ENCODE measurements at places on chromosomes 1 and 21. TPM values are rescaled to one million over a fixed set of nuclear protein-coding genes. Genes with fewer than 3 reads are reported as not detected.

DNA sequence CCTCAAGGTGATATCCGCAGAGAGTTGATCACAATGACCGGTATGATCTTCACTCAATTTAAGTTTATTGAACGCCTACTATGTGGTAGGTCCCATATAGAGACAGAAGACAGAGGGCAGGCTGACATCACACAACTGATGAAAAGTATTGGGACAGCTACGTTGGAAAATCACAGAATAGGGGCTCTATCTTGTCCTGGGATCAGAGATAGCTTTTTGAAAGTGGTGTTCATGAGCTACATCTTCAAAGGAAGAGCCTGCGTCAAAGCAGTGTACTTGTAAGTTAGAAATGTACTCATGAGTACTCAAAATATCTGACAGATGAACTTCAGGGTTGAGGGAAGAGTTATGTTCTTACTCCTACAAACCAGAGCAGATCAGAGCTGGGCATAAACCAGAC is 54.4 kb downstream of the GADD45A start:
- peaks cover 3% of the 10 kb centered on the region for H3K4me1 ChIP-seq

FABP3 gene
- total RNA-seq = 7.5 TPM

DNA sequence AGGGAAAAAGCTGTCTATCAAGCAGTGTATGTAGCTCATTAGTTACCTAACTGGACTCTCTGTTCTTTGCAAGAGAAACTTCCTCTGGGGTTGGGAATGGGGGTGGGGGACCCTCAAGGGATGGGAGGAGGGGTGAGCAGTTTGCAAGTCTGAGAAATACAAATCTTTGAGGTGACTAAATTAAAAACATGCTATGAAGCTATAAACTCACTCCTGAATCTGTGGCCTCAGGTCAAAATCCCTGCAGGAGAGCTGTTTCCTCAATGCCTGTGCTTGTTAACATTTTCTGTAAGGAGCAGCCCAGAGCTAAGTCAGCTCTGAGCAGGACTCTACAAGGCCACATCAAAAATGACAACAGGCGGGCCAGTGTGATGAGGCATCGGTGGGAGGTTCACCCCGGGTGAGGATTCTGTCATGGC is 32.8 kb upstream of the PTPRC start:
- no peaks in the 10 kb centered on the region for H3K4me1 ChIP-seq
- H3K27ac ChIP-seq = no peak overlapping the region
- no peak for DNase-seq

DNA sequence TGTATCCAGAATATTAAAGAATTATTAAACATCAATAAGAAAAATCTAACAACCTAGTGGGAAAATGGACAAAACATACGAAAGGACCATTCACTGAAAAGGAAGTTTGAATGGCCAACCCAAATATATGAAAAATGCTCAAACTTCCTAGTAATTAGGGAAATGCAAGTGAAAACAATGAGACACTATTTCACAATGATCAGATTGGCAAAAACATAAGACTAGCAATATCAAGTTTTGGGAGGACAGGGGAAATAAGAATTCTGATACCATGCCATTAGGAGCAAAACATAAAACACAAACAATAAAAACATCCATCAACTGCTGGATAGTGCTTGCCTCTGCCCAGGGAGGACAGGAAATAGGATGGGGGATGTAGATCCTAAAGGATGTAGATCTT is 14.3 kb downstream of the XCL2 start:
- no peaks in the 10 kb centered on the region for H3K27me3 ChIP-seq
- DNase-seq = no peak
- no peak overlapping the region for H3K27ac ChIP-seq
- no peak overlapping the region for H3K4me3 ChIP-seq
- no peaks in the 10 kb centered on the region for H3K4me1 ChIP-seq

DNA sequence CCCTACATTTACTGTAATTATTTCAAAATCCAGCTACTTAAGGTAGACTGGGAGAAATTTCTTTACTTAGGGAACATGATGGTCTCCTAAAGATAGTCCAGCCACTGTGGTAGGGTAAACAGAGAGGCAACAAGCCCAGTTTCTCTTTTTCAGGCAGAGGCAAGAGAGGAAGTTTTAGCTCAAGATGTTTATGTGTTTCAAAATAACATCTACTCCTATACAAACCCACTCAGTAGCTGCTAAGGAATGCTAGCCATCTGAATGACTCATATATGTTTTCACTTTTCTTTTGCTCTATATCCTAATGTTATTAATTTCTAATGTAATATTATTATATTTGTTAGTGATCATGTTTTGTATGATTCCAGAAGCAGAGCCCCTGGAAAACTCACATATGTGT is 856.6 kb downstream of the PLA2G4A start:
- DNase-seq = no peak
- H3K27ac ChIP-seq = no peak overlapping the region
- no peaks in the 10 kb centered on the region for H3K4me1 ChIP-seq
- H3K36me3 ChIP-seq = no peaks in the 10 kb centered on the region
- no peak overlapping the region for H3K4me3 ChIP-seq
- no peaks in the 10 kb centered on the region for H3K27me3 ChIP-seq

- no peak overlapping the region for H3K4me3 ChIP-seq
- no peaks in the 10 kb centered on the region for H3K4me1 ChIP-seq
- no peaks in the 10 kb centered on the region for H3K36me3 ChIP-seq
- H3K27me3 ChIP-seq = no peaks in the 10 kb centered on the region
- H3K27ac ChIP-seq = no peak overlapping the region
Observed at GRCh38 chr1:93740601-93741031, 59.0 kb upstream of the BCAR3 start.

DNA sequence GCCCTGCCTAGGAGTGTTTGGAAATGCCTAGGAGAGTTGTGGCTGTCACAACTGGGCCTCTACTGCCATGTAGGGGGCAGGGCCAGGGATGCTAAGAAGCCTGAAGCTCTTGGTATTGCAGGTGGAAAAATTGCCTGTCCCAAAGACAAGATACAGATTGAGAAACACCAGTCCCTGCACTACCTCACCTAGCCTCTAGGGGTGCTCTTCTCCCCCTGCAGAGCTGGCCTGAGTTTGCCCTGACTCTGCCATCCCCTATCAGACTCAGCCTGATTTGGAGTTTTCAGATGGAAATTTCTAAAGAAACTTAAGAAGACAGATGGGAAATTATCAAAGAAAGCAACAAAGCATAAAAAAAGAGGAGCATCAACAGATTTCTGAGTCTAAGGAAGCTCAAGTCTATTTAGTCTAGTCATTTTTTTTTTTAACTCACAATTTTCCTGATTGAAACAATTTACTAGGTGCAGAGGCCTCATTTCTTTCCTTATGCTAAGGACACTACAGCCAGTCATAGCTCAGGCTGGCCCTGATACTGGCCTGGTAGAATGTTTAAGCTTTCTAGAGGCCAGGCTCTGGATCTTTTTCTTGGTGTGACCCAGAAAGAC is 61.4 kb upstream of the LRRN2 start:
- H3K4me1 ChIP-seq = no peaks in the 10 kb centered on the region
- H3K4me3 ChIP-seq = no peak overlapping the region
- H3K27me3 ChIP-seq = peaks cover under 1% of the 10 kb centered on the region
- peak; percentile 16 for DNase-seq

- H3K4me1 ChIP-seq = no peaks in the 10 kb centered on the region
- no peak overlapping the region for H3K27ac ChIP-seq
- H3K27me3 ChIP-seq = no peaks in the 10 kb centered on the region
- no peaks in the 10 kb centered on the region for H3K36me3 ChIP-seq
- no peak overlapping the region for H3K4me3 ChIP-seq
Observed at GRCh38 chr1:106276871-106277270, 779.6 kb upstream of the PRMT6 start.

- no peaks in the 10 kb centered on the region for H3K36me3 ChIP-seq
- H3K27me3 ChIP-seq = peaks cover 11% of the 10 kb centered on the region
- no peaks in the 10 kb centered on the region for H3K4me1 ChIP-seq
- H3K27ac ChIP-seq = no peak overlapping the region
Observed at GRCh38 chr1:53657891-53658396, 81.0 kb downstream of the GLIS1 start.

UCK2 gene
- 12.8 TPM for total RNA-seq

LGR6 gene
- 4.1 TPM for total RNA-seq

DNA sequence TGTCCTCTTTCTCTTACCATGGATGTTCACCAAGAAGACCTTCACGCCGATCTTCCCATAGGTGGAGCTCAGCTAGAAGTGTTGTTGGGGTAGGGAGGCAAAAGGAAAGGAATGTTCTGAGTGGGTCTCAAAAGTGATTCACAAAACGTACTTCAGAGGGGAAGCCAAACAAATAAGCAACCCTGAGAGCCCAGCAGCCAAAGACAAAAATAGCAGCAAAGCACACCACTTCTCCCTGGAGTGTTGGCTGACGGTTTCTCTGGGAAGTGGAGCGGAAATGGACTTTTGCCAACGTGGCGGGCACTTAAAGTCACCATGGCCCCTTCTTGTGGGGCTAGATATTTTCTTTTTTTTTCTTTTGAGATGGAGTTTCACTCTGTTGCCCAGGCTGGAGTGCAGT is 23.1 kb downstream of the SLC26A9 start:
- peak overlapping the region; percentile 37 for H3K27ac ChIP-seq
- H3K4me1 ChIP-seq = peaks cover 16% of the 10 kb centered on the region
- no peak overlapping the region for H3K4me3 ChIP-seq
- no peaks in the 10 kb centered on the region for H3K27me3 ChIP-seq
- H3K36me3 ChIP-seq = no peaks in the 10 kb centered on the region

DNA sequence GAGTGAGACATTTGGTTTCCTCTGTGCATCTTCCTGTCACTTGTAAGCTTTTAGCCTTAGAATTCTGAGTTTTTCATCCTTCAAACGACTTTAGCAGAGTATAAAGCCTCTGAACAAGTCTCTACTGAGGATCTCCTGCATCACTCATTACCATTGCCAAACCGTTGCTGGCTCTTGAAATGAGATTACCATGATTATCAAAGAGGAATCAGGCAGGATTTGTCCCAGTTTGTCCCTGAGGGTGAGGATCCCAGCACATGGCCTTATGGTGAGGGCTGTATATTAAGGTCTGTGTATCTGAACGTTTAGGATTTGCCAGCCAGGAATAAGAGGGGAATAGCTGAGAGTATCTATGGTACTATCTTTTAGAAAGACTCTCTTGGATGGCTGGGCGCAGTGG is 169.5 kb upstream of the L1TD1 start:
- DNase-seq = no peak
- no peaks in the 10 kb centered on the region for H3K36me3 ChIP-seq
- no peak overlapping the region for H3K4me3 ChIP-seq
- H3K4me1 ChIP-seq = no peaks in the 10 kb centered on the region

DNA sequence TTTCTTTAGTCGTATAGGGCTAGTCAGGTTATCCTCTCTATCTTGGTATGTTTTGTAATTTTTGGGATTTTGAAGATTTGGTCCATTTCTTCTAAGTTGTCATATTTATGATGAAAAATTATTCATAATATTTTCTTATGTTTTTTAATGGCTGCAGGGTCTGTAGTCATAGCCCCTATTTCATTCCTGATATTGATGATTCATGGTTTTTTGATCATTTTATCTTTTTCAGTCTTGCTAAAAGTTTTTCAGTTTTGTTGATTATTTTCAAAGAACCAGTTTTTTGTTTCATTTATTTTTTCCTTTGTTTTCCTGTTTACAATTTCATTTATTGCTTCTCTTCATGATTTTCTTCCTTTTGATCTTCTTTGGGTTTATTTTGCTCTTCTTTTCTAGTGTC is 50.2 kb downstream of the DIRAS3 start:
- no peaks in the 10 kb centered on the region for H3K4me1 ChIP-seq
- no peaks in the 10 kb centered on the region for H3K36me3 ChIP-seq
- no peaks in the 10 kb centered on the region for H3K27me3 ChIP-seq
- no peak overlapping the region for H3K4me3 ChIP-seq
- no peak overlapping the region for H3K27ac ChIP-seq

DNA sequence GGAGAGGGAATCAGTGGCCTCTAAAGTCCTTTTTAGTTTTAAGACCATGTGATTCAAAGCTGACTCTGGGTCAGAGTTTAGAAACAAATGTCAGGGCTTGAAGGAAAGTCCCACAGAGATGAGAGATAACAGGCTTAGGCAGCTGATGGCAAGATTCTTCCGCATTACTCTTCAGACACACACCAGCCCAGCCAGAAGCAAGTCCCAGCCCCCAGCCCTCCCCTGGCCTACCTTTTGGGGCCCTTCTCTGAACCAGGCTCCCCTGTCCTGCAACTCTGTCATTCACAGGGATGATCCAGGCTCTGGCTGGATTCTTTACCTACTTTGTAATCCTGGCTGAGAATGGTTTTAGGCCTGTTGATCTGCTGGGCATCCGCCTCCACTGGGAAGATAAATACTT is 13.1 kb upstream of the CASQ1 start:
- H3K27me3 ChIP-seq = no peaks in the 10 kb centered on the region
- H3K36me3 ChIP-seq = no peaks in the 10 kb centered on the region
- no peak for DNase-seq
- H3K4me3 ChIP-seq = no peak overlapping the region

- no peaks in the 10 kb centered on the region for H3K36me3 ChIP-seq
- no peak for DNase-seq
- H3K27me3 ChIP-seq = no peaks in the 10 kb centered on the region
- no peak overlapping the region for H3K4me3 ChIP-seq
- H3K4me1 ChIP-seq = peaks cover 11% of the 10 kb centered on the region
Observed at GRCh38 chr1:167927046-167927754, 9.3 kb upstream of the DCAF6 start.

CACNA1E gene
- total RNA-seq = 1.4 TPM

DNA sequence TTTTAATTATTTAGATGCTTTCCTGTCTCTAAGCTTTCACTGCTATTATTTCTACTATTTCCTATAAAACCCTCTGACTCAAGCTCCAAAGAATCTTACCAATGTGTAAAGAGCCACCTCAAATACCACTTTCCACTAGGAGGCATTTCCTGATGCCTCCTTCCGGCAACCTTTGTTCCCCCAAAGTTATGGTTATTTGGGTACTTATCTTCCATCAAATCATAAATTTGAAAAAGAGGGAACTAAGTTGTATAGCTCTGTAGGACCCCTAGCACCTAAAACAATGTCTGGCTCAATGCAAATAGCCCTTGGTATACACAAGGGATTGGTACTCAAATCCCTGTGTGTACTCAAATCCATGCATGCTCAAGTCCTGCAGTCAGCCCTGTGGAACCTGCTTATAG is 79.6 kb downstream of the NME7 start:
- peaks cover 5% of the 10 kb centered on the region for H3K36me3 ChIP-seq
- H3K27ac ChIP-seq = no peak overlapping the region
- no peaks in the 10 kb centered on the region for H3K27me3 ChIP-seq
- DNase-seq = no peak
- H3K4me1 ChIP-seq = no peaks in the 10 kb centered on the region
